ENCODE measurements at places on chromosomes 5 and 9. TPM values are rescaled to one million over a fixed set of nuclear protein-coding genes. Genes with fewer than 3 reads are reported as not detected.

DNA sequence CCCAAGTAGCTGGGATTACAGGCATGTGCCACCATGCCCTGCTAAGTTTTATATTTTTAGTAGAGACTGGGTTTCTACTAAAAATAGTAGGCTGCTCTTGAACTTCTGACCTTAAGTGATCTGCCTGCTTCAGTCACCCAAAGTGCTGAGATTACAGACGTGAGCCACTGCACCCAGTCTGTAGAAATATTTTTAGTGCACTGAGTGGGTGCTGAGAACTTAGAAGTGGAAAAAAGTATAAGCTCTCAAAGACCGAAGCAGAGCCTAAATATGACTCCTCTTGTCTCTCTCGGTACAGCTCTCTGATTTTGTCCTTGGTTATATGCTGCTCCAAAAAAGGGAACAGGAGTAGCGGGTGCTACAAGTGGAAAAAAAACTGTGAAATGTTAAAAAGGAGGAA lies 353.8 kb upstream of the IZUMO3 start:
- DNase-seq: no peak

DNA sequence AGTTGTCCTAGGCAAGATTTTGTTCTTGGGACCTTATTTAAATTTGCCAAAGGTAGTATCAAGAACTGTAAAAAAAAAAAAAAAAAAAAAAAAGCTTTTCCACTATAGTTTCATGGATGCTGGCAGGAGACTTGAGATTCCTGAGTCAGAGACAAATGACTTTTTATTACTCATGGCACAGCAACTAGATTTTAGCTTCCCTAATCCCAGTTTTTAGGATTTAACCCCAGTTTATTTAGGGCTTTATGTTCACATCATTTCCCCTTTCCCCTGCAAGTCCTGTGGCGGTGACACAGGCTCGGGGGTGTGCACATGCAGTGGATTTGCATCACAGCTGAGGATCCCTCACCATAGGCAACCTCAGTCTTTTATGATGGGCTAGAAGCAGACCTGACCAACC lies 144.9 kb downstream of the GOLPH3 start:
- DNase-seq: no peak

- DNase-seq: no peak
These were observed 76.3 kb downstream of the AOPEP start for GRCh38 chr9:94802793-94803192.

Gene NUTM2G
- total RNA-seq: not detected

Gene ACTBL2
- total RNA-seq: under 0.01 TPM

Gene MAST4
- 16.3 TPM for total RNA-seq

Gene DMRT3
- total RNA-seq: not detected

All from lung microvascular endothelial cell (primary cell).